Pons (tissue), 1 donor: ENCODE measurements at places on chromosomes 6 and 20.

DNA sequence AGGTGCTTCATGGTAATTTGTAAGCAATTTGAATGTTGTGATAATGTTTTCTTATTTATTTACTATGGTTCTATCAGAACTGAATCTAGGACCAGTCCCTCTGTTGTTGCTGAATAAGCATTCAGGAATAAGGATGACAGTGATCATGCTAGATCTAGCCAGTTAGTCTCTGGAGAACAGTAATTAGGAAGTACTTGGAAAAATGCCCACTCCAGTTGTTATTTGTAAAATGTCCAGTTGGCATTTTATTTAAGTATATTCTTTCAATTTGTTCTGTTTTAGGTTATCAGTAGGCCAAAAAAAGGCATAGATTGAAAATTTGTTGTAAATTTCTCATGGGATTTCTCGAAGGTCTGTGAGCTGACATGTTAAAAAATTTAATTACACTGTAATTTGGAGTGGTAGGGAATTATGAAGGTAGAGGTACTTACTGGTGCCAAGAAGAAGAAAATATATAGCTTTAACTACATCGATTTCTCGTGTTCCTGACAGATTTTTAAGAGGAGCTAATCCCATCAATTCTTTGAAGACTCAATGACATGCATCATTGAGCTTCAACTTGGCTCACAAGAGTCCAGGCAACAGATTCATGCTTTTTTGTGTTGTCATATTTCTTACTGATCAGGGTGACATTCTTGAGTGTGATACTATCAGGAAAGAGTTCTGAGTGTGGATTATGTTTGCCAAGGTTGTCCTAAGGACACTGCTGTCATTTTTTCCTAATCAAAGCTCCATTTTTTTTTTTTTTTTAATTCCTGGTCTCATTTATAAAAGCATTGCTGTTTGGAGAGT lies 177.3 kb downstream of the CARMIL1 start:
- DNase-seq = no peak

DNA sequence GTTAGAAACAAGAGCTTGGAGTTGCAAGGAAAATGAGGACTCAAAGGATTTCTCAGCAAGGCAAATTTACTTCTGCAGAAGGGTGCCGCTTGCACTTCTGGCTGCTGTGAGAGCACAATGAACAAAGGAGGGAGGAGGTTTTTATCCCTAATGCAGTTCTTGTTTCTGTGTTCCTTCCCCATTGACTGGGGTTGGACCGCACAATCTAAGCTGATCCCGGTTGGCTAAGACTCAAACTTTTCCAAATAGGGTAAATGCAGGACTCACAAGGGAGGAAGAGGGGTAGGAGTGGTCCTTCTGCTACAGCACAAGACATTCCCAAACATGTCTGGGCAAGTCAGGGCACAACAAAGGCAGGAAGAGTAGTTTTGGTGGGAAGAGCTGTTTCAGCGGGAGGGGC lies 249.6 kb upstream of the MOCS1 start:
- DNase-seq = no peak

GRCh38 chr20:4709261-4710105 lies 12.2 kb upstream of the PRND start:
- DNase-seq = no peak

DNA sequence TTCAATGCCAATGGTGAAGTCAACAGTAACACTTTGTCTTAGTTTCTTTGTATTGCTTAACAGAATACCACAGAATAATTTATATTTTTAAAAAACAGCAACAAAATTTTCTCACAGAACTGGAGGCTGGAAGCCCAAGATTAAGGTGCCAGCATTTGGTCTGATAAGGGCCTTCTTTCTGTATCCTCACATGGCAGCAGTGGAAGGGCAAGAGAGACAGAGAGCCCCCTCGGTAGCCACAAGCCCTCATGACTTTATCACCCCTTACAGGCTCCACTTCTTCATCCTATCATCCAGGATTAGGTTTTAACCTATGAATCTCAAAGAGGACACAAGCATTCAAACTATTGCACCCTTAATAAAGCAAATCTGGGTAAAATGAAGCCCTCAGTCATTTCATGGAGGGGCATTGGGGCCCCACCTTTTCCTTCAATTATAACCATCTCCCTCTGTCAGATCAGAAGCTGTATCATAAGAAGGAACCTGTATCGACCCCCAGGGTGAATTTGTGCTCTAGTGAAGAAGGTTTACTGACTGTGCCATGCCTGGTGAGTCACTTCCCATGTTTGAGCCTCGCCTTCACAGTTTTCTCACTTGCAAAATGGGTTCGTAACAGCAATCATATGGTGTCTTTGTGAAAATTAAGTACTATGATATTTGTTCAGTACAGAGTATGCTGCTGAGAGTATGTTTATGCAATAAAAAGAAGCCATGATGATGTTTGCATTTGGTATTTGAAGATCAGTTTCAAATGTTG lies 178.2 kb downstream of the LRFN2 start:
- DNase-seq = no peak

DNA sequence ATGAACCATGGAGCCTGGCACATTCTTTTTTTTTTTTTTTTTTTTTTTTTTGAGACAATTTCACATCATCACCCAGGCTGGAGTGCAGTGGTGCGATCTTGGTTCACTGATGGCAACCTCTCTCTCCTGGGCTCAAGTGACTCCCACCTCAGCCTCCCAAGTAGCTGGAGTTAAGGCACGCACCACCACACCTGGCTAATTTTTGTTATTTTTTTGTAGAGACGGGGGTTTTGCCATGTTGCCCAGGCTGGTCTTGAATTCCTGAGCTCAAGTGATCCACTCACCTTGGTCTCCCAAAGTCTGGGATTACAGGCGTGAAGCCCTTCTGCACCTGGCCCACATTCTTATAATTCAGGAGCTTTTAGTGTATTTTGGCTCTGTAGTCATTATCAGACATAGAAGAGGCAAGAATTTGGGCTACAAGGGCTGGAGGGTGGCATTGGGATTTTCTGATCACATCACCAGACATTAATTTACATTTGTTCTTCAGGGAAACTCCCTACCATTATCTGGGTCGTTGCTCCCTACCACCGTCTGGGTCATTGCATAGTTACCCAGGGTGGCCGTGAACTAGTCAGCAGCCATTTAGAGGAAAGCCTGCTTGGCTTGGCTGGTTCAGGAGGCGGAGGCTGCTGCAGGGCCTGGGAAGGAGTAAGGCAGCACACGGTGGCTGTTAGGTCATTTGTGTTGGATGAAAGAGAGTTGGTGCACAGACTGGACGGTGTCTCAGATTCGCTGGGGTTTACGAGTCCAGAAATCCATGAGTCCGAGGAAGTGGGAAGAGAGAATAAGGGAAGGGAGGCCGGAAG lies 17.6 kb downstream of the ARID1B start:
- DNase-seq = no peak

DNA sequence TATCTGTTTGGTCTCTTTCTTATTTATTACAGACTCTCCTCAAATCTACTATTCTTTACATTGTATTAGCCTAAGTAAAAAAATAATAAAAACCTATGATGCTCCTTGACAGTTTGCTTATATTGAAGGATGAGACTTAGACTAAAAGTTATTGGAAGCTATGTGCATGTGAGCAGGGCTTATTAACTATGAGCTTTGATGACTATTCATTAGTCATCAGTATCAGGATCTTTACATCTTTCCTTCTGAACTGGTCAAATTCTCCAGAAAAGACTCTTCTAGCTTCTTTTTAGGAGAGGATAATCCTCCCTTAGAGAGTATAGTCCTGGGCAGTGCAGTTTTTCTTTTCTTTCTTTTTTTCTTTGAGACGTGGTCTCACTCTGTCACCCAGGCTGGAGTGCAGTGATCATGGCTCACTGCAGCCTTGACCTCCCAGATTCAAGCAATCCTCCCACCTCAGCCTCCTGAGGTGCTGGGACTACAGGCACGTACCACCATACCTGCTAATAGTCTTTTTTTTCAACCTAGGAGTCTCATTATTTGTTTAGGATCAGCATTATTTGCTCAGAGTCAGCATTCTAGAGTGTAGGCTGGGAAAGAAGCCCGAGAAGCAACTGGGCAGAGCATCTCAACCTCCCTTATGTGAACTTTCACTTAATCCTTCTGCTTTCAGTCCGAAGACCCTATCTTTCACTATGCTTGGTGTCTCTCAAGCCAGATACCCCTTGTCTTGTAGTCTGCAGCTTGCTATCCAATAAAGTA lies 37.1 kb upstream of the YWHAB start:
- no peak for DNase-seq

DNA sequence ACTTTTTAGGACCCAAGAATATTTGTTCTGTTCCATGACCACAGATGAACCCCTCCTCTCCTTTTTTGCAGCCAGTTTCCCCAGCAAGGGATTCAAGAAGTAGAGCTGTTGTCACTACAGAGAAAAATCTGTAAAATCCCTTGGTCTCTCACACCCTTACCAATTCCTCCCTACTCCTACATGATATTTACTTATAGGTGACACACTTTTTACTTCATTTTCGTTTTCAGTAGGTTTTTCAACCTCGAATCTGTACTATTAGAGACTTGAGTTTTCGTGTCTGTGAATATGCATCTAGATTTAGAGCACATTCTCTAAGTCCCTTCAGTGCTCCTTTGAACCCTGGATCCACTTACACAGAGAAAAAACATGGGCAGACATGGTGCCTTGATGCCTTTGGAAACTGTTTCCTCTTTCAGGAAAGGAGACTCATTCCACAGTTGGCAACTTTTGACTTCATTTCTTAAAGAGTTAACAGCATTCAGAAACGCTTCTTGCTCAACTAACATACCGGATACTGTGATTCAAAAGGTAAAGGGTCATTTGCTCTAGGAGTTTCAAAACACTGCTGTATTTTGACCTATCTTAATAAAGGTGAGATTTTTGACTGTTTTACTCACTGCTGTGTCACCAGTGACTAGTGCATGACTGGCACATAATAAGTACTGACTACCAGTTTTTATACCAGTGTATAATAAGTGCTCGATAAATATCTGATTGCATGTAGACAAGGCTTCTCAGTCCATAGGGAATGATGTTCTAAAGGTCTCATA lies 50.6 kb downstream of the LAMA4 start:
- DNase-seq = no peak

GRCh38 chr6:42899871-42900270 lies 16.0 kb upstream of the PTCRA start:
- DNase-seq = no peak

DNA sequence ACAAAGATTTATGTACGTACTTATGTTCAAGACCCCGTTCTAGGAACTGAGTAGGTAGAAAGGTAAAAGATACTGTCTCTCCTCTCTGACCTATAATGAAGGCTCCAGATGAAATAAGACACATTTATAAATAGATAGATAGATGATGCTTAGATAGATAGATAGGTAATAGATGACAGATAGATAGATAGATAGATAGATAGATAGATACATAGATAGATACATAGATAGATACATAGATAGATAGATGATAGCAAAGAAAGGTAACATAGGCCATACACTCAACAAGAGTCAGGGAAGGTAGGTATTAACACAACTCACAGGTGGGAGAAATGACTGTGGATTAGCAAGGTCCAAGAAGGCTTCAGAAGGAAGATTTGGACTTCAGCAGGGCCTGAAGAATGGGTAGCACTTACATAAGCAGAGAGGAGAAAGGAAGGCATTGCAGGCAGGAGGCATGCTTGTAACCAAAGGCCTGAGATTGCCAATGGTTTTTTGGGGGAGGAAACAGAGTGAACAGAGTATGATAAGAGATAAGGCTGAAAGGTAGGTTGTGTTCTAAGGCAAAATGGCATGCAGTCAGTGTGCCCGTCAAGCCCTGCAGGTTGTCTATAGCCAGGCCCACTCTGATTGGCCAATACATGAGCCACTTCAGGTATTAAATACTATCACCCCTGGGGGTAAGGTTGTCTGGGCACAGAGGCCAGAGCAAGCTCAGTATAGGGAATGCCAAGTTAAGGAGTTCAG lies 7.7 kb upstream of the MYB start:
- no peak for DNase-seq

GRCh38 chr6:5025911-5026819 lies 22.3 kb upstream of the RPP40 start:
- no peak for DNase-seq

DNA sequence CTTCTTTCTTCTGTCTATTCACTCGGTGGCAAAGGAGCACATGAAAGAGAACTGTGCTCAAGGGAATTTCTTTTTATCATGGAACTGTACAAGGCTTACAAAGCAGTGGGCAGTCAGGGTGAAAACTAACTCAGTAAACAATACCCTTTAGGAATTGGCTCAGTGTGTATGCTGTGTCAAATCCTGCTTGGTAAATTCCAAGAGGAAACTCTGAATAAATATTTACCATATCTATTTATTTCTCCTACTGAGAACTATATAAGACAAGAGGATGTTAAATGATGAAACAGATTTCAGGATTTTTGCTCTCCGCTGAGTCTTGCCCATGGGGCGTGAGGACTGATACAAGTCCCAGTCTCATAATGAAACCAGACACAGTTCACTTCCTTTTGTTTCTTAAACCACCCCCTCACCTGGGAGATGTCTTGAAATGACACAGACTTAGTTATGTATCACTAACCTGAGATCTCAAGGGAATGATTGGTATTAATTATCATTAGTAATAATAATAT lies 188.8 kb downstream of the BACH2 start:
- peak; percentile 32 for DNase-seq

DNA sequence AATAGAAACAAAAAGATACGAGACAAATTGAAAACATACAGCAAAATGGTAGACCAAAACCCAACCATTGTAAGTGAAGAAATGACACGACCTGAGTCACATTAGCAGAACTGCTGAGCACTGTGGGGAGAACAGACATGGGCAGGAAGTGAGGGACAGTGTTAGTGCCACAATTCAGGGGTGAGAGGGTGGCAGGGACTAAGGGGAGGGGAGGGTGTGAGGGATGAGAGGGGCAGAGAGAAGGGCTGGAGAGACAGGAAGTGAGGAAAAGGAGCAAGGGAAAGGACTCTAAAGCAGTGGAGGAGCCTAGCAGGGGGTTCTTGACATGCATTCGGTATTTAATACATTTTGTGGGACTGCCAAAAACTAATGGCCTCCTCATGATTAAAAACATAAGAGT lies 45.0 kb upstream of the TRIM26 start:
- no peak for DNase-seq

DNA sequence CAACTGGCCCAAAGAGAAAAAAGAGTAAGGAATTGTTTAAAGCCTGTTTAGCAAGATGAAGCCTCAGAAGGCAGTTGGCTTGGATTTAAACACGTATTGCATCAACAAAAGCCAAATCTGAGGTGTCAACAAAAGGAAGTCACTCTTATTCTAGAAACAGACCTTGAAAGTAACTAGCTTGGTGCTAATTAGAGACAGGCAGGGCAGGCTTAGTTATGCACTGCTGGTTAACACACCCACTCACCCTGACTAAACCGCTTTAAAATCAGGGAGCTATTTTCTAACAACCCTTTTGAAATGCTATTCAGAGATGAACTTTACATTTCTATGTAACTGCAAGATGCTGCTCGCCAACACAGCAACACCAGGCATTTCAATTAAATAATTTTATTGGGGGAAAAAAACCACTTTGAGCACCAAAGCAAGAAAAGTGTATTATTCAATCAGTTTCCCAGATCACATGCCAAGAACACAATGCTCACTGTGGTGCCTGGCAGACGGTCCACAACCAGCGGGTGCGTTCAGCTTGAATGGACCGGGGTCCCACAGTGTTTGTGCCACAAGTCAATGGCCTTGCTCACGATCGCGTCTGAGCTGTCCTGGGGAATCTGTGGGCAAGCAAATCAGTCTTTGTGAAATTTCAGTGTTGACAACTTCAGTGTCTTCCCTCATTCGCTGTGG lies 23.6 kb downstream of the TBC1D7 start:
- peak; percentile 54 for DNase-seq
